T-cell (primary cell): ENCODE measurements at places on chromosomes 5 and 9.

DNA sequence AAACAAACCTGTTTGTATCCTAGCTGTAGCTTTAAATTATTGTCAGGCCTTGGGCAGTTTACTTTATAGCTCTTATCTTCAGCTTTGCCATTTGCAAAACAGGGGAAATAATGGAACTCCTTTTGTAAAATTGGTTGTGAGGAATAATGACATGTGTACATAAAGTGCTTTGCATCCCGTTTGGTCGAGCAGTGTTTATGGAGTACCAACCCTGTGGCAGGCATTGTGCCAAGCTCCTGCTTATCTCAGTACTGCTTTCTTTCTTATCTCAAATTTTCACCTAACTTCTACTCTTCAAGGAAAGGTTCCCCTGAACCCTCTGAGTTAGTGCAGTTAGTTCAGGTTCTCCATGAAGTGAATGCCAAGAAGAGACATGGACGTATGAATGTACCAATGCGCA is 9.4 kb upstream of the TENT2 start:
- no peak overlapping the region for H3K4me3 ChIP-seq
- no peaks in the 10 kb centered on the region for H3K4me1 ChIP-seq
- no peaks in the 10 kb centered on the region for H3K36me3 ChIP-seq
- H3K27ac ChIP-seq: no peak overlapping the region

GRCh38 chr9:133524679-133525228 is at the start of gene MYMK:
TSS of gene MYMK (minus strand) at chr9:133524959. CDS start at chr9:133524844, 115 bp downstream.
- no peaks in the 10 kb centered on the region for H3K27me3 ChIP-seq
- no peak within 1 kb of the TSS for H3K27ac ChIP-seq
- peaks cover 12% of the 10 kb centered on the region for H3K4me1 ChIP-seq
- no peak for DNase-seq
- no peaks in the 10 kb centered on the region for H3K36me3 ChIP-seq

DNA sequence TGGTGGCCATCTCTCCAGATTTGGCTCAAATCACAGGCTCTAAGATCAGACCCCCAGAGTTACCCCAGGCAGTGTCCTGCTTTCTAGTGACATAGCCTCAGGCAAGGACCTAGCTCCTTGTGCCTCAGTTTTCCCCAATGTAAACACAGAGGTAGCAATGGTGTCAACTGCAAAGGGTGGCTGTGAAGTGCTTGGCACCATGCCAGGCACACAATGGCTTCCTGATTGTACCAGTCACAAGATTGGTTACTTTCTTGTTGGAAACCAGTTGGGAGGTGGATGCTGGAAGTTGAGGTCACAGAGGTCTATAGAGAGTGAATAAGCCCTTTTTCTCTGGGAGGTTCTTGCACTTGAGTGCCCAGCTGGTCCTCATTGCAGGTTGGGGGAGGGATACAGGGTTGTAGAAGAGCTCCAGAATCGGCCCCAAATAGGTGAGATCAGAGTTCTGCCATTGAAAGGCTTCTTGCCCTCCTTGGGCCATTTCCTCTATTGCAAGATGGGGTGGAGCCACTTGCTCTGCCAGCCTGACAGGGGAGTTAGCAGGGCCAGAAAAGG is 2.3 kb downstream of the STKLD1 start:
- H3K4me1 ChIP-seq: peaks cover 13% of the 10 kb centered on the region
- DNase-seq: no peak
- peaks cover 4% of the 10 kb centered on the region for H3K36me3 ChIP-seq

DNA sequence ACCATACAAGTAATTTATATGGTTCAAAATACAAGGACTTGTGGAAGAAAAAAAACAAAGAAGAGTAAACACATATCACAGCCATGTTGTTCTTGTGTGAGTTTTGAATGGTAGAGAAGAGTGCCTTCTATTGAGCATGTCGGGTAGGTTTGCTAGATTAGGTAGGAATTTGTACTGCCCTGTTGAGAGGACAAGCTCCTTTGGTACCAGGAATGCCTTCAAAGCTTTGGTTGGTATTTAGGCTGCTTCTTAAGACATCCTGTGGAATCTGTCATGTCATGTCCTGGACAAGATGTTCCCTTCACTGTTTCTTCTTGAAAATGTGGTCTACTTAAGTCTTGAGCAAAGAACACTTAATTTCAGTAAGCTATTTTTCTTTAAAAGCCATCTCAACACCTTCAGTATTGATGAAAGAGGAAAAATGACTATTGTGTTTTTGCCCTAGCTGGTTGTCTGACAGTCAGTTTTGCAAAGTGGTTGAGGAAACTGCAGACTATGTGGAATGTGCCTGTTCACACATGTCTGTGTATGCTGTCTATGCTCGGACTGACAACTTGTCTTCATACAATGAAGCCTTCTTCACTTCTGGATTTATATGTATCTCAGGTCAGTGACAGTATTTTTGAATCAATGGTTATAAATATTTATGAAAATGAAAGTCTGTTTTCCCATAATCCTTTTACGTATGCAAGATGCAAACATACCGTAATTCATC is 296.9 kb downstream of the ADGRV1 start:
- H3K27ac ChIP-seq: no peak overlapping the region
- H3K36me3 ChIP-seq: no peaks in the 10 kb centered on the region
- no peak for DNase-seq
- H3K4me3 ChIP-seq: no peak overlapping the region

- H3K4me3 ChIP-seq: no peak overlapping the region
- no peaks in the 10 kb centered on the region for H3K4me1 ChIP-seq
- no peak for DNase-seq
Observed at GRCh38 chr5:71903808-71904207, 184.7 kb downstream of the CARTPT start.

DNA sequence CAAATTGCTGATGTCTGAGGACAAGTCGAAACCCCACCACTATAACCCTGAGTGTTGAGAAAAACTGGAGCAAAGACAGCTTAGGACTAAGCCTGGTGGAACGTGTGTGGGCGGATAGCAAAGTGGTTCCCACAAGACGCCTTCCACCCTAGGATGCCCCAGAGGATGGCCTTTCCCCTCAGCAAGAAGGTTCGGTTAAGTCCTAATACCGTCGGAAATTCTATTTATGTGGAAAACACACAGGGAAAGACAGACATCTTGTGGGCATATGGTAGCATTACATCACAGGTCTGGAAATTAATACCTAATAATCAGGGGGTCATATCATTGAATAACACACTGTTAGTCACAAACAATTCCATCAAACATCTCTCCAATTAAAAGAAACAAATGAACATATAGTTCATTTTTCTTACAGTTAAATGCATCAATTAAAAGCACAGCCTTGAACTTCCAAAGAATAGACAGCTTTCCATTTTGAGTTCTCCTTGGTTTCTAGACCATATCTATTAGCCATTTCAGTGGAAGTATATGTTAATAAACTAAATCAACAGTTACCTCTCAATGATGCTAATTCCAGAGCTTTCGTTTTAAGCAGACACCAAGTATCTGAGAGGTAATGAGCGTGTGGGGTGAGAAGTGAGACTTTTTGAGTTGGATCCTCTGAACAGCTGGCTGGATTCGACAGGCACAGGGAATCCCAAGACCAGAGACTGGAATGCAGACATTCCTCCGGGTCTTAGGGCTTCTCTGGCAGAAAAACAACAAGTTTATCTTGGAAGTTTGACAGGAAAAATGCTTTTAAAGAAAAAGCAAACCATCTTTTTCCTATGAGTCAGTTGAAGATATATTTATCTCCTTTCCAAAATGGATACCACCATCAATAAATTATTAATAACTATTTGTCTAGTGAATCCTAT is 2.9 kb upstream of the ICE1 start:
- no peak for DNase-seq
- H3K4me1 ChIP-seq: peaks cover 32% of the 10 kb centered on the region
- no peak overlapping the region for H3K4me3 ChIP-seq
